Myocyte (in vitro differentiated cells): ENCODE measurements at places on chromosomes 2 and 18. TPM values are rescaled to one million over a fixed set of nuclear protein-coding genes. Genes with fewer than 3 reads are reported as not detected.

SPDYA gene
- total RNA-seq: 1.3 TPM in 1 of 2 replicates, not detected in the other

TCF23 gene
- total RNA-seq: not detected in 2 replicates

ARHGAP15 gene
- total RNA-seq: not detected in 2 replicates

ELOA2 gene
- total RNA-seq: not detected in 2 replicates

ABCB11 gene
- 0.05 TPM in 1 of 2 replicates, not detected in the other for total RNA-seq

LYG2 gene
- not detected in 2 replicates for total RNA-seq

CCDC74A gene
- total RNA-seq: 7.8 and 8.5 TPM in 2 replicates

HJURP gene
- 0.62 and 1.4 TPM in 2 replicates for total RNA-seq

SNED1 gene
- total RNA-seq: 12.5 and 18.5 TPM in 2 replicates

OST4 gene
- 278 and 316 TPM in 2 replicates for total RNA-seq

IL1R2 gene
- not detected in 2 replicates for total RNA-seq

PSD4 gene
- total RNA-seq: 0.83 and 1.2 TPM in 2 replicates

ANKRD29 gene
- 0.83 and 2.1 TPM in 2 replicates for total RNA-seq

IL36B gene
- not detected in 2 replicates for total RNA-seq

KIF1A gene
- 0.05 and 0.16 TPM in 2 replicates for total RNA-seq

C2orf15 gene
- total RNA-seq: 0.78 TPM in 1 of 2 replicates, not detected in the other

OSBPL1A gene
- total RNA-seq: 15.1 and 19.5 TPM in 2 replicates

MERTK gene
- 0.21 and 0.35 TPM in 2 replicates for total RNA-seq

ERICH2 gene
- total RNA-seq: not detected in 2 replicates

TMEM185B gene
- 27.1 and 27.6 TPM in 2 replicates for total RNA-seq

MPV17 gene
- total RNA-seq: 108 TPM in 2 replicates

CAPN13 gene
- not detected in 2 replicates for total RNA-seq

SNRPD1 gene
- total RNA-seq: 15.1 and 15.6 TPM in 2 replicates

SRD5A2 gene
- 0.10 and 0.19 TPM in 2 replicates for total RNA-seq

SERPINB2 gene
- 0.40 and 1.3 TPM in 2 replicates for total RNA-seq

ATRAID gene
- total RNA-seq: 188 and 203 TPM in 2 replicates

DSC2 gene
- total RNA-seq: not detected in 2 replicates

NTSR2 gene
- not detected in 2 replicates for total RNA-seq

STON1 gene
- total RNA-seq: 3.2 and 7.8 TPM in 2 replicates

ERBB4 gene
- 0.16 TPM in 1 of 2 replicates, not detected in the other for total RNA-seq

EHD3 gene
- total RNA-seq: 5.0 and 5.6 TPM in 2 replicates

B3GNT7 gene
- 0.10 TPM in 1 of 2 replicates, not detected in the other for total RNA-seq

DRC1 gene
- 0.21 TPM in 1 of 2 replicates, not detected in the other for total RNA-seq

PCARE gene
- total RNA-seq: 0.31 and 0.32 TPM in 2 replicates

IL1RL2 gene
- total RNA-seq: 0.11 TPM in 1 of 2 replicates, not detected in the other

CNTNAP5 gene
- total RNA-seq: not detected in 2 replicates

CHRND gene
- 273 and 339 TPM in 2 replicates for total RNA-seq

PLGLB1 gene
- total RNA-seq: 1.4 and 2.5 TPM in 2 replicates

CKAP2L gene
- 0.05 and 2.0 TPM in 2 replicates for total RNA-seq

ABCG5 gene
- not detected in 2 replicates for total RNA-seq

LRRTM1 gene
- total RNA-seq: not detected in 2 replicates

GKN2 gene
- not detected in 2 replicates for total RNA-seq

RGPD4 gene
- total RNA-seq: not detected in 2 replicates

MCEE gene
- total RNA-seq: 16.1 and 16.4 TPM in 2 replicates

TLX2 gene
- 0.13 TPM in 1 of 2 replicates, not detected in the other for total RNA-seq

DPP4 gene
- total RNA-seq: 13.0 and 19.6 TPM in 2 replicates

MPHOSPH10 gene
- 25.9 and 29.0 TPM in 2 replicates for total RNA-seq

CFC1 gene
- not detected in 2 replicates for total RNA-seq

SNTG2 gene
- total RNA-seq: not detected in 2 replicates

STK17B gene
- 73.9 and 80.1 TPM in 2 replicates for total RNA-seq

PRKAG3 gene
- 49.9 and 65.9 TPM in 2 replicates for total RNA-seq

KCNK3 gene
- total RNA-seq: 0.62 and 1.1 TPM in 2 replicates

GCFC2 gene
- total RNA-seq: 10.5 and 14.6 TPM in 2 replicates

CCDC195 gene
- 3.6 TPM in 1 of 2 replicates, not detected in the other for total RNA-seq

LOXHD1 gene
- not detected in 2 replicates for total RNA-seq

ALLC gene
- total RNA-seq: not detected in 2 replicates

PID1 gene
- 8.5 and 9.0 TPM in 2 replicates for total RNA-seq

RNF103 gene
- total RNA-seq: 32.9 and 50.6 TPM in 2 replicates
